ENCODE measurements at places on chromosomes 4 and X.

GRCh38 chrX:96756491-96756890 lies 71.8 kb downstream of the DIAPH2 start:
- no peak for DNase-seq

- no peak for DNase-seq
Measured at GRCh38 chr4:53579826-53580225, 11.5 kb downstream of the LNX1 start.

- DNase-seq: no peak
Measured at GRCh38 chr4:133856731-133857355, 344.7 kb downstream of the PABPC4L start.

GRCh38 chr4:142809559-142809958 lies 36.5 kb downstream of the INPP4B start:
- no peak for DNase-seq

DNA sequence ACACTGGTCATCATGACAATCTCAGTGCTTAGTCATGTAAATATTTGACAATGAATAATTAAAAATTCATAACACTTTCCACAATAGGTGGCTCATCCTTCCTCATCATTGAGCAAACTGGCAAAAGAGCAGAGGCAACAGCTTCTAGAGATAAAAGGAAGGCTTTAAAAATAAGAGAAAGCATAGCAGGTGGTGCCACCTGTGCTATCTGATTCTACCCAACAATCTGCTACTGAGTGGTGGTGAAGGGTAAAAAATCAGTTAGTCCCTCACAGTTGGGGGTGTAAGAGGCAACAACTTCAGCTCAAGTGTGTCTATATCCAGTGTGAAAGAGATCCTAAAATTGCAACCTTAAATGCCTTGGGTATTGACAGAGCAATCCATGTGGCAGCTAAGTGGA lies 280.1 kb upstream of the PPARGC1A start:
- no peak for DNase-seq

DNA sequence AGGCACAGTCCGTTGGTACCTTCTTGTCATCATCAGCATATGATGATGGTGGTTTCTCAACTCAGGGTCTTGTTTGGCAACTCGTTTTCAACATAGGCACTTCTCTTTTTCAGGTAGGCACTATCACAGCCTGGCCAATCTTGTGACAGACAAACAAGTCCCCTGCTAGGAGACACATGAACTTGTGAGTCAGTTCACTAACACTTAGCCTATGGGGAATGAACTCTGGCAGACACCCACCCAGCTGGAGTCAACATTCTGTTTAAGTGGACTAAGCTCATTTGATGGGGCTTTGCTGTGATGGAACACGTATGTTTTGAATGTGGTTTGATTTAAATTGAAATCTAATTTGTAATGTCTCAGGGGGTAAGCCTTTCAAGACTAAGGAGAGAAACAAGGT lies 100.7 kb upstream of the MAMLD1 start:
- peak; percentile 40 for DNase-seq

GRCh38 chrX:17826609-17827496 lies 34.2 kb downstream of the RAI2 start:
- no peak for DNase-seq

DNA sequence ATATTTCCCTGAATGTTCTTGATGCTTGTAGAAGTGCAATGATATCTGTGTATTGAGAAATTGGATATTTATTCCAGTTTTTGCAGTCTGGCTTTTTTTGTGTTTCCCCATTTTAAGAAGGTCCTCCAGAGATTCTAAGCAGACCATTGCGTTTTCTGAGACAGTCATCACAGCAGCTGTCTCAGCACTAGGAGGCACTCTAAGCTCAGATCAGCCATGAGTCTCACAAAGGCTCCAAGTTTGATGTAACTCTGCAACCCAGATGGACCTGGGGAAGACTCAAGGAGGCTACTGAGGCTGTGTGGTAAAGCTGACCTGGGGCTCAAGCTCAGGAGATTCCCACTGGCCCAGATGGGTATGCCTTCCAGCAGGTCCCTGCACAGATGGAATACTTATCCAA lies 89.3 kb upstream of the CYLC1 start:
- no peak for DNase-seq

- no peak for DNase-seq
Measured at GRCh38 chr4:11608992-11609391, 180.3 kb upstream of the HS3ST1 start.

- no peak for DNase-seq
Measured at GRCh38 chr4:57200799-57201327, 90.7 kb upstream of the IGFBP7 start.

- DNase-seq: no peak
Measured at GRCh38 chr4:44146516-44146915, 302.1 kb downstream of the KCTD8 start.

GRCh38 chr4:76963131-76963750 lies 13.7 kb downstream of the SEPTIN11 start:
- DNase-seq: no peak

DNA sequence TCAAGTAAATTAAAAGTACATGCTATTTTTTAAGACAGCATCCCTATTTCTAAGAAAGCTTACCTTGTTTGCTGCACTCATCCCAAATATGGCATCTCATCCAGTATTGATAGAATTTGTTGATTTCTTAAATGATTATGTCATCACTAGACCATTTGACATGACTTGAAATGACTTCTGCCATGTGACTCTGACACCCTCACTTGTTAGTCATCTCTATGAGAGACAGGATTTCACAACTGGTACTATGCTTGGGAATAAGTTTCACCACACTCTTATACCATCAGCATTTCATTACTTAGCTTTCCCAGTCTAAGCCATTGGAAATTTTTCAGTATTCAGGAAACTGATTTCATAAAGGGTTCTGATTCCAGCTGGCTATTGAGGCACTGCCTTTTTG lies 55.3 kb downstream of the TMPRSS11F start:
- no peak for DNase-seq

GRCh38 chrX:51332188-51332942 lies at the start of gene NUDT10:
TSS of gene NUDT10 (plus strand) at chrX:51332822. CDS start at chrX:51332966, 144 bp downstream.
- DNase-seq: no peak

DNA sequence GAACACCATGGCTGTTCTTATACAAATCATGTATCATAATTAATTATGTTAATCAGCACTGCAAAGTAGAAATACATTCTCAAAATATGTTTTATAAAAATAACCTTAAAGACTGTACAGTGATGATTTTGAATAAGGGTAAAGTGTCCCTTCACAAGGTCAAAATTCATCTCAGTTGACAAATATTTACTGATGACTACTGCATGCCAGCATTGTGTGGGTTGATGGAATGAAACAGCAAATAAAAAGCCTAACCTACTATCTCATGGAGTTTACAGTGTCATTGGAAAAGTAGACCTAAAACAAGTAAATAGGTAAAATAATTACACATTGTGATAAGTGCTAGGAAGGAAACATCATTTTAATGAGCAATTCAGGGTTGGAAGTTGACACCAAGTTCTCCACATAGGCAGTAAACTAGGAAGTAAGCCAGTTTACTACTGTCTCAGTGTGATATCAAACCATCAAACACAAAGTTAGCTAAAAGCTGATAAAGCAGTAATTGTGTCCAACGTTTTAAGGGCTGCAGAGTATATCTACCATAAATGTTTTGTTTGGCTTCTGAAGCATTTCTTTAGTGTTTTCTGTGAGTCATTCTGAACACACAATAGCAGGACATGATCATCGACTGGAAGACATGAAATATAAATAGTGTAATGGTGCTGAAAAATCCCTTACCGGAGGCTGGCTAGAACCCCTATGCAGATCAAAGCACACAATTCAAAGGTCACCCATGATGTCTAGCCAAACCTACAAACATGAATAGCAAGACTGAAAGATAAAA lies 221.8 kb downstream of the DACH2 start:
- no peak for DNase-seq

GRCh38 chr4:148152868-148153625 lies 289.2 kb downstream of the NR3C2 start:
- DNase-seq: no peak

DNA sequence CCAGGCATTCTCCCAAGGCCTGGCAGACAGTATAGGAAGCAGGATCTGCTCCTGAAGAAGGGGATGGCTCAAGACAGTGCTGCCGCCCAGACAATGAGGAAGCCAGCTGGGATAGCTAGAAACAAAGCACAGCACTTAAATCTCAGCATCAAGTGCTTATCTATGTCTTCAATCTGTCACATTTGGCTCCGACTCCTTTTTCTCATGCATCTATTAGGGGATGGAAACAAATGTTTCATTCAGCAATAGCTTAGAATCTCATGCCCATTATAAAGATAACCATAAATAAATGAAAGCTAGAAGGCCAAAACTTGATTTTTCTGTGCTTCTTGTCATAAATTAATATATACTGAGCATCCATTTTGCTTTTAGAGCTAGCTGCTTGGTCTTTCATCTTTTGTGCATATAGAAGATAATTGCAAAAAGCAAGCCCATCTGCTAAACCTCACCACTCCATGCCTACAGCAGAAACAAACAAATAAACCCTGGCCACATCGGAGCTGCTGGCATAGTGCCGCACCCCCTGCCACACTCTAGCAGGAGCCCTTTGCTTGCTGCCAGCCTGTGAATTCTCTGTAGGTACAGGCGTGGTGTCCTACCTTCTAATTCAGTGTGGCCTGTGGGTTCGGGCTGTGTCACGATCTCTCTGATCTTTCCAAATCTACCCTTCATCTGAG lies 75.9 kb downstream of the AASDH start:
- no peak for DNase-seq

DNA sequence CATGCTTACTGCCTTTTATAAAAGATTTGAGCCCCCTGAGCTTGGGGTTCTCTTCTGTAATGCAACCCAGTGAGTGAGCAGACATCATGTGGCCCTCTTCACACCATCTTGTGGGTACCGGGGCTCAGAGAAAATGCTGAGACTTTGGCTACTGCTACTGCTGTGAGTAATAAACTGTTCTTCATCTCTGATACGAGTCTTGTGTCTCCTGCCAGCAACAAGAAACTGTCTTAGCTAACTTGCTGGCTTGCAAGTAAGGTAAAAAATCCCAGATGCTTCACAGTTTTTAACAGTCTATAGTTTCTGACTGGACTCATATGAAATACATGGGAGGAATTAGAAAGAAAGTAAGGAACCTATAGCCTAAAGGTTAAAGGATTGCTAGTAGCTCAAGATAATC lies 148.3 kb downstream of the GPC3 start:
- DNase-seq: no peak

- no peak for DNase-seq
Measured at GRCh38 chrX:12741416-12741815, 49.8 kb upstream of the PRPS2 start.

GRCh38 chr4:169311643-169312365 lies 41.0 kb upstream of the SH3RF1 start:
- DNase-seq: no peak

- DNase-seq: no peak
Measured at GRCh38 chr4:121794505-121795188, 6.5 kb upstream of the EXOSC9 start.

DNA sequence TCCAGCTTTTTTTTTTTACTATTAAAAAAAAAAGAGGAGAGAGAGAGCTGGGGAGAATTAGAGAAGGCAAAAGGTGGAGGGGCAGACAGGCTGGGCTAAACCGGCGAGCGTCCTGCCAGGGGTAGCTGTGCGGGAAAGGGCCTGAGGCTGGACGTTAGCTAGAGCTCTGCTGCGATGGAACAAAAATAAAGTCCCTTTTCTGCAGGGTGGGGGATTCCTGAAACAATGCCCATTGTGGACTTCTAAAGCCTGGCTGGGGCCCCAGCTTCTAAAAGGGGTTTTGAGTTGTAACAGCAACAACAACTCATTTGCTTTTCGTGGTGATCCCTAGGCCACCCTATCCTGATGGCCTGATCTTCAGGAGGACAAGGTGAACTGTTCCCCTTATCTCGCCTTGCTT lies 311.7 kb downstream of the FBXW7 start:
- DNase-seq: no peak

- DNase-seq: no peak
Measured at GRCh38 chr4:99574530-99575324, at the start of gene MTTP. TSS of gene MTTP (plus strand) at chr4:99574824. CDS start at chr4:99574910, 86 bp downstream.

GRCh38 chr4:145097331-145097820 lies 620 bp downstream of the ANAPC10 start:
- no peak for DNase-seq

- no peak for DNase-seq
Measured at GRCh38 chrX:23854122-23854521, 53.6 kb downstream of the APOO start.

DNA sequence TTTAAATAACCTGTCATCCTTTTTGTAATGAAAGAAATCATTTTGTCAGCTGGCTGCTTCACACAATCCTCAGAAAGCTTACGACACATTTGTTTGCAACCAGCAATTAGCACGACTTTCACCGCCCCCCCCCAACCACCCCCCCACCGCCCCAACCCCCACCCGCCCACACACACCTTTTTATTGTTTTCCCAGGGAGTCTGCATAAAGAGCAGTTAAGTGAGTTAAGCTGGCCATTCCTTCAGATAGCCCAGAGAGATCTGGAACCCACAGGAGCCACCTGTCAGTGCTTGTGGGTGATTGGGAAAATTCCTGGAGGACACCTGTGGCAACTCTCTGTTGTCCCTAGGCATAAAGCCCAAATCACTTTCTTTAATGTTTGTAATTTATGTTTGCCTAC lies 175.7 kb upstream of the FMR1 start:
- no peak for DNase-seq

DNA sequence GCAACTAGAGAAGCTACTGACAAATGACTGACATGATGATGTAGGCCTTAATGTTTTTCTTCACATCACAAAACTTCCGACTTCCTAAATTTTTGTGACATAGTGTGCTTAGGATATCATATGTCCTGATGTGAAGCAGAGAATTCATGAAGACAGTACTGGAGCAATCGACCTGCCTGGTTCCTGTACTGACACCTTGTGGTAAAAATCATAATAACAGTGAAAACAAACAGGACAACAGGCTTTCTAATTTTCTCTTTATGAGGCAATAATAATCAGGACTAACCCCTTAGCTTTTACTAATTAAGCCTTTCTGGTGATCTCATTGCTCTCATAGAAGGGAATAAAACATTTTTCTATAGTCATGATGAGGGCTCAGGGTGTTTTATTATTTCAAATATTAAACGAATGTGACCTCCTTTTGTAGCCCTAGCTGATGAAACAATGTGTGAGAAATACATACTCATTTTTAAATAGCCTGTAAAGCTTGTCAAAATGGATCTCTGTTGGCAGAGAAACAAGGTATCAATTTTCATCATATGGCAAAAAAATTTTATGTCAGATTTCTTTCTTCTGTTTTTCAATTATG lies 158.4 kb downstream of the TENT5D start:
- no peak for DNase-seq

GRCh38 chr4:41538887-41539498 lies 1.0 kb downstream of the LIMCH1 start:
- DNase-seq: no peak

GRCh38 chr4:54320826-54321685 lies 92.0 kb downstream of the PDGFRA start:
- no peak for DNase-seq

- no peak for DNase-seq
Measured at GRCh38 chr4:98618680-98619079, 39.7 kb downstream of the TSPAN5 start.

GRCh38 chr4:24443200-24443599 lies 141.2 kb downstream of the DHX15 start:
- DNase-seq: no peak

DNA sequence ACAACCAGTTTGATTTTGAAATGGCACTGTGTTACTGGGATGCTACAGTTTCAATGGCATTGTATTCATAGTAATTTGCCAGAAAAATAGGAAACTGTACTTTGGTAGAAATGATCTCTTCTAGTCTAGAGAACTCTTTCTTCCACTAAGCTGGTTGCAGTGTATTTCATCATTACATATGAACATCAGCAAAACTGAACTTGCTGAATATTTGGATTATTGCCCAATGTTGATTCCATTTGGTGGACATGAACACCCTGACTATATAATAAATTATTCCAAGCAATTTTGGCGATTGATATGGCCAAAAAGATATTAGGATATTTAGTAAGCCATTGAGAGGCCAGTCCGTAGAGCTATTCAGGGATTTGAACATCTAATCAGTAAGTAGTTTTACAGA lies 191.8 kb upstream of the CXorf66 start:
- DNase-seq: no peak
